Amniotic stem cell (primary cell): ENCODE measurements at places on chromosomes 16 and 17.

DNA sequence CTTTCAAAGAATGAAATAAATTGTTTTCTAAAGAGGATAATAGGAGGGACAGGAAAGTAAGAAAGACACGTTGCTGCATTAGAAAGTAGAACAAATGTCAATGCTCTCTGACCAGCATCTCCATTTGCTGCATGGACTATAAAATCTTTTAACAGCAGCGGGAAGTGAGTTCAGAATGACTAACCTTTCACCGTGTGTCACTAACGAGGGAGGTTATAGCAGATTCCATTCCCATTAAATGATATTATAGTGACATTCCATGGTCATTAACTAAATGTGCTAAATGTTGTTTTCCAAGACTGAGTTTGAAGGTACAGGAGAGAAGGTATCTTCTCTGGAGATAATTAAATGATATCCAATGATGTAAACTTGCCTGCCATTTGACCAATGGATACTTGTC, 127.1 kb upstream of the HS3ST3A1 start:
- no peak for DNase-seq

DNA sequence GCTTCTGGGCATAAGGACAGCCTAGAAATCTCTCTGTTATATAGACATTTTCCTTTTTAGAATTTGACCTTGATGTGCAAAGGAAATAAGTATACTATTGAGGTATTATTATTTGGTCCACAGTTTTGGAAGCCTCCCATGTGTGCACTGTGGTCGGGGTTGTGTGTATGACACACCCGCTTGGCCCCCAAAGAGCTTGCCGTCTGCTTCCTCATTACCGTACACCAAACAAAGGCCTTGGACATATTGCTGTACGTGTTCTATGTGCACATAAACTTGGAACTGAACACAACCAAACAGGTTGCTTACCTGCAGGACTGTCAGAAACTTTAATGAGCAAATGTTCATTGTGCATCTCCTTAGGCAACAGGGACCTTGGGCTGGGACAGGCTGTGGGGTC, 38.2 kb downstream of the METRNL start:
- no peak for DNase-seq

DNA sequence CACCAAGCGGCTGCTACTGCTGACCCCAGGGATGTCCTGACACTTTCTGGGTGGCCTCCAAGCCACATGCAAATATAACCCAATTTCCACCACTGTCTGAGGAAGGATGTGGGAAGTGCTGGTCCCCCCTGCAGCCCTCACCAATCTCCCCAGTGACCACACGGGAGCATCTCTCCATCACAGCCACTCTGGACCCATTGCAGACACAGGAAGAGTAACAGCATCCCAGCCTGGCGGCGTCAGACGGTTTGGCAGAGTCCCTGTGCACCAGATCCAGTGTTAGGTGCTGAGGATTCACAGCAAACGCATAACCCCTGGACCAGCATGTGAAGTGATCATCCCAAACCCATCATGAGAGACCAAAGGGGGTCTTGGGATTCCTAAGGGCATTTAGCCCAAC, 163.7 kb upstream of the TNRC6C start:
- DNase-seq: no peak

- DNase-seq: no peak
Observed at GRCh38 chr16:70746708-70747424, 54.1 kb downstream of the VAC14 start.

DNA sequence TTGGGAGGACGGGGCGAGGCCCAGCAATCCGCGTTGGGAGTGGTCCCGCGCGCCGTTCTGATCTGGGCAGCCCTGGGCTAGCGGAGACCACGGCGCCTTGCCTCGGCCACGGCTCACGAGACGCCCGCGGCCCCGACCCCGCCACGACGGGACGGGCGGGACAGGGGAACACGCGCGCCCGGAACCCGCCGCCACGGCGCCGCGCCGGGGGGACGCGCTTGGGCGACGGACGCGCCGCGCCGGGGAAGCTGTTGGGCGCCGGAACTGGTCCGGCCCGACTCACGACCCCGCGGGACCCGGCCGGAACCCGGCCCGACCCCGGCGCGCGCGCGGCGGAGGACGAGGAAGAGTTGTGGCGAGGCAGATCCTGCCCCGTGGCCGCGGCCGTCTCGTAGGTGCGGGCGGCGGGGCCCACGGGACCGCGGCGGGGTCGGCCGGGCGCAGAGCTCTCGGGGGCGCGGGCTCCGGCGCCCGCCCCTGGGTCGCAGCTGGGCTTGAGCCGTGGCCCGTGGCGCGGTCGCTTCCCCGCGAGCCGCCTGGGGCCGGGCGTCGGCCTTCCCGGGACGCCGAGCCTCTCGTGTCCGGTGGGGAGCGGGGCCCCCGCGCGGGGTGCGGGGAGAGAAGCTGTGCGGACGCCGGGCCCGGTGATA, at the start of gene ACSF3:
Gene ACSF3 (plus strand): TSS at position 251 of the 650 bp plus-strand sequence. CDS start 6,830 bp downstream, outside the sequence.
- DNase-seq: no peak

- DNase-seq: no peak
Observed at GRCh38 chr17:65356536-65356935, 204.9 kb downstream of the AXIN2 start.

GRCh38 chr16:31348579-31348978, 6.4 kb upstream of the ITGAX start:
- no peak for DNase-seq

GRCh38 chr16:11742093-11742535, 543 bp downstream of the TXNDC11 start:
- DNase-seq: no peak

- DNase-seq: no peak
Observed at GRCh38 chr16:89506791-89507191, 1.4 kb upstream of the SPG7 start.

DNA sequence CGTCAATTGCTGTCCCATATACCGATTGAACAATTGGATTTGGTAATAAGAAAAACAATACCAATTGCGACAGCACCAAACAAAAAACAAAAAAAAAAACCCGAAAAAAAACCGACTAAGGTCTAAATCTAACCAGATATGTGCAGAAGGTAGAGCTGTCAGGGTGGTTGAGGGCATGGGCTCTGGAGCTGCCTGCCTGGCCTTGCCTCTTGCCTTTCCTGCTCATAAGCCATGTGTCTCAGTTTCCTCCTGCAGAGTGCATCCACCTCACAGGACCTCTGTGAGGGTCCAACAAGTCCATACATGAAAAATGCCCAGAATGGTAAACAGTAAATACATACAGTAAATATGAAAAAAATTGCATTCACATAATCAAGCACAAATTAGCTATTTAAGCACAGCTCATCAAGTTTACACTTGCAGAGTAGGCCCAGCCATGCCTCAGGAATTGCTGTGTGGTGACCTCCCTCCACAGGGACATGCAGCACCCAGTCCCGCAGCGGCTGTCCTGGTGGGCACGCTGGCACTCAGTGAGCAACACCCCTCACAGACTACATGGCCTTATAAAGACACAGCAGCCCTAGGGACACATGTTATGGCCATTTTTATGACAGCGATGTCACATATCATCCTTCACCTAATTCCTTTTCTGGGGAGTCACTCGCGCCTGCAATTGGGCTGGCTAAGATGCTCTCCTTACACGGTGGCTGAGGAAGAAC, 17.9 kb downstream of the TBC1D28 start:
- no peak for DNase-seq

DNA sequence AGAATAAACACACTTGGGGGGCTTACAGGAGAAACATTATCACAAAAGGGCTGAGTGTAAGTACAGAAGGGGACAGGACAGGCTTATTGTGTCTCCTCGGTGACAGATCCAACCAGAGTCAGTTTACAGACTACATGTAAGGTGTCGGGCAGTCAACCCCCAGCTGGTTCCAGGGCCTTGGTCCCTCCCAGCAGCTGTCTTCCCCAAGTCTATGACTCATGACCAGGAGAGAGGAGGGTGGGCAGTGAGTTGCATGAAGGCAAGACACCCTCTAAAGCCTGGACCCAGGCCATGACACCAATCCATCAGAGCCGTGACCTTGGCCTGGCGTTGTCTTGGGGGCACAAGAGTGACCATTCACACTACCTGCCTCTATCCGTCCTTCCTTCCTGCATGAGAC, 276.2 kb upstream of the CCL2 start:
- DNase-seq: no peak

DNA sequence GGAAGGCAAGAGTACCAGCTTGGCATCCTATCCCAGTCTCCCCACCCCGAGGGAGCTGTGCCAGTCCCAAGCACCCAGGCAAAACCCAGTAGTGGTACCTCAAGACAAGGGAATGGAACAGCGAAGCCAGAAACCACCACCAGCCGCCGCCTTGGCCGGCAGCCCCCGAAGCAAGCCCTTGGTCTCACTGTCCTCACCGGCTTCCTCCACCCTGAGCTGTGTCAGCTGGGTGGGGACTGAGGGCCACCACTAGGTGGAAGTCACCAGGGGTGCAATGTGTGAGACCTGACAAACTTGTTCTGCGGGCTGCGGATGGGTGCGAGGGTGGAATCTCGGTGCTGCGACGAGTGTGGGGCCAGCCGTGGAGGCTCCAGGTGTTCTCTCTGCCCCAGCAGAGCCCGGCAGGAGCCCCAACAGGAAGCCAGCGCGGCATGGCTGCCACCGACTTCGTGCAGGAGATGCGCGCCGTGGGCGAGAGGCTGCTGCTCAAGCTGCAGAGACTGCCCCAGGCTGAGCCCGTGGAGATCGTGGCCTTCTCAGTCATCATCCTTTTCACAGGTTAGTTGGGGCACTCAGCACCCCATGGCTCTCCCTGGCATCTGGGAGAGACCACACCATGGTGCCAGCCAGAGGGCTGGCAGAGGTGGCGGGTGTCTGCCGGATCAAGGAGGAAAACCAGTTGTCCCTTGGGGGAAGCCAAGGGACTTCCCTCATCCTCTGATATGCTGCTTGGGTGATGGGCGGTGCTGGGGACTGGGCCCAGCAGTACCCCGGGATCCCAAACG, 6.7 kb downstream of the SMIM5 start:
- no peak for DNase-seq
